ENCODE measurements at places on chromosomes 7 and 10. TPM values are rescaled to one million over a fixed set of nuclear protein-coding genes. Genes with fewer than 3 reads are reported as not detected.

GRCh38 chr10:59736749-59737148 is 16.5 kb downstream of the MRLN start:
- H3K4me1 ChIP-seq = no peaks in the 10 kb centered on the region
- DNase-seq = no peak
- no peak overlapping the region for H3K27ac ChIP-seq

Gene UNC5B
- total RNA-seq = 6.4 TPM

Gene GPR26
- not detected for total RNA-seq

DNA sequence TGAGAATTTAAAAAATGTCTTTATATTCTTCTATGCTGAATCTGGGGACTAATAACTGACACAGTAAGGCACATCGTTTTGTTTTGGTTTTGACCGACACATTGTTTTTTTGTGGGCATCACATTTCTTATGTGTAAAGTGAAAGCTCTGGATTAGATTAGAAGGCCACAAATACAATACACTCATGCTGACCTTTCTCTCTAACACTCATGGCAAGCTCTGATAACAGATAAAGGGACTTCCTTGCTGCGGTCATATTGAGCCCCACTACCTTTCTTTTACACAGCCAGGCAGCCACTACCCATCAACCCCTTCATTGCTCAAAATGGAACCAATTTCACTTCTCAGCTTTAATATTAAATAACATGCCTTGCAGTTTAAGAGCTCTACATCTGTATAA is 26.0 kb downstream of the PPP1R3A start:
- no peak overlapping the region for H3K27ac ChIP-seq
- no peaks in the 10 kb centered on the region for H3K36me3 ChIP-seq
- no peaks in the 10 kb centered on the region for H3K27me3 ChIP-seq
- H3K4me1 ChIP-seq = no peaks in the 10 kb centered on the region

DNA sequence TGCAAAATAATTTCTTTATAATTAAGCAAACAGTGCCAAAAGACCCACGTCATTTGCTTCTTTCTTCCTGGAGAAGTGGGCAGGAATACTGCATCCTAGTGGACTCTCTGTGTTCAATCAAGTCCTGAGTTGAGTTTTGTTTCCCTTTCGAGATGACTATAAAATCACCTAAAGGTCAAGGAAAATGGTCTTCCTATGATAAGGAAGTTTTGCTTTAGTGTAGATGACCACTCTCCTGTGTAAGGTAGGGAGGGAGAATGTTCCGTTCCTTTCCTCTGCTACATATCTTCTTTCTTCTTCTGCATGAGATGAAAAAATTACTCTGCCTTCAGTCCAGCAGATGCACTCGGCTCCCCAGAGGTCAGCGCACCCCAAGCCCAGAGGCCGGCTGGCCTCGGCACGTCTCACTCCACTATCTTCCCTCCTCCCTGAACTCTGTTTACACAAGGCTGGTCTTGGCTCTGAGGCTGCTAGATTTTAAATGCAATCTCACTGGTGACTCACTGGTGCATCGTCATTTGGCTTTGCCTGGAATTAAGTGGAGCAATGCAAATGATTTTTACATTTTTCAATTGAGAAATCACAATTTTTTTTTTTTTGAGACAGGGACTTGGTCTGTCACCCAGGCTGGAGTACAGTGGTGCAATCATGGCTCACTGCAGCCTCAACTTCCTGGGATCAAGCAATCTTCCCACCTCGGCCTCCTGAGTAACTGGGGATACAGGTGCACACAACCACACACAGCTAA is 18.6 kb upstream of the VDAC2 start:
- H3K27me3 ChIP-seq = no peaks in the 10 kb centered on the region
- no peak overlapping the region for H3K4me3 ChIP-seq
- H3K4me1 ChIP-seq = no peaks in the 10 kb centered on the region
- no peak overlapping the region for H3K27ac ChIP-seq
- DNase-seq = no peak

DNA sequence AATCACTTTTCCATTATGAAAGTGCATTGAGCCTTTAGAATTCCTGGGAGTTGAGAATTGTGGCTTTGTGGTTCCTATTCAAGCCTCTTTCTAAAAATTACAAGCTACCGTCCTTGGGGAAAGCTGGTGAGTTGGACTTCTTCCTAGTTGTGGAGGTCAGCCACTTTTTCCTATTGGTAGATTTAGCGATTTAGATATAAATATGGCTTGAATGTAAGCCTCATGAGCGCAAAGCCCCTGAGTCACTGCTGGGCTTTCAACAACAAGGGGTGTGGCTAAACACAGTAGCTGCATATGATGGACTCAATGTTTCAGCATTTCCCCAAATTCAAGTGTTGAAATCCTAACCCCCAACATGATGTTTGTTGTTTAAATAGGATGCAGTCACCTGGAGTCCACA is 150.0 kb upstream of the IGFBP3 start:
- peak; percentile 40 for DNase-seq
- H3K27ac ChIP-seq = no peak overlapping the region
- no peaks in the 10 kb centered on the region for H3K36me3 ChIP-seq
- H3K27me3 ChIP-seq = no peaks in the 10 kb centered on the region
- no peak overlapping the region for H3K4me3 ChIP-seq

Gene FAM20C
- total RNA-seq = 24.0 TPM

Gene IKZF1
- total RNA-seq = 1.6 TPM

GRCh38 chr10:71536332-71536731 is 139.6 kb downstream of the CDH23 start:
- H3K27me3 ChIP-seq = no peaks in the 10 kb centered on the region
- H3K36me3 ChIP-seq = no peaks in the 10 kb centered on the region
- DNase-seq = no peak
- no peak overlapping the region for H3K4me3 ChIP-seq
- no peak overlapping the region for H3K27ac ChIP-seq

Gene NPC1L1
- total RNA-seq = not detected

GRCh38 chr7:143015926-143016490 is 10.9 kb downstream of the OR9A2 start:
- H3K27me3 ChIP-seq = no peaks in the 10 kb centered on the region
- peak; percentile 30 for DNase-seq
- H3K4me3 ChIP-seq = no peak overlapping the region
- H3K36me3 ChIP-seq = no peaks in the 10 kb centered on the region
- H3K27ac ChIP-seq = peak overlapping the region; percentile 48
- peaks cover 14% of the 10 kb centered on the region for H3K4me1 ChIP-seq

Gene POLR2J2
- 3.3 TPM for total RNA-seq

Gene SPDYE5
- total RNA-seq = 0.04 TPM

Gene ZNF282
- 13.3 TPM for total RNA-seq

GRCh38 chr7:108247614-108248013 is 117.5 kb upstream of the LAMB4 start:
- H3K27ac ChIP-seq = no peak overlapping the region
- no peak for DNase-seq
- H3K4me1 ChIP-seq = peaks cover 7% of the 10 kb centered on the region
- H3K36me3 ChIP-seq = no peaks in the 10 kb centered on the region
- no peaks in the 10 kb centered on the region for H3K27me3 ChIP-seq

- no peaks in the 10 kb centered on the region for H3K27me3 ChIP-seq
- H3K4me1 ChIP-seq = no peaks in the 10 kb centered on the region
- no peak for DNase-seq
- H3K4me3 ChIP-seq = no peak overlapping the region
These were observed 76.2 kb upstream of the ICA1 start for GRCh38 chr7:8338206-8338605.

GRCh38 chr10:7291487-7292270 is 119.2 kb downstream of the SFMBT2 start:
- no peak overlapping the region for H3K27ac ChIP-seq
- DNase-seq = no peak
- no peak overlapping the region for H3K4me3 ChIP-seq
- H3K36me3 ChIP-seq = no peaks in the 10 kb centered on the region
- H3K4me1 ChIP-seq = no peaks in the 10 kb centered on the region
- no peaks in the 10 kb centered on the region for H3K27me3 ChIP-seq

Gene WEE2
- total RNA-seq = 0.09 TPM

Gene OGDHL
- total RNA-seq = 0.31 TPM

DNA sequence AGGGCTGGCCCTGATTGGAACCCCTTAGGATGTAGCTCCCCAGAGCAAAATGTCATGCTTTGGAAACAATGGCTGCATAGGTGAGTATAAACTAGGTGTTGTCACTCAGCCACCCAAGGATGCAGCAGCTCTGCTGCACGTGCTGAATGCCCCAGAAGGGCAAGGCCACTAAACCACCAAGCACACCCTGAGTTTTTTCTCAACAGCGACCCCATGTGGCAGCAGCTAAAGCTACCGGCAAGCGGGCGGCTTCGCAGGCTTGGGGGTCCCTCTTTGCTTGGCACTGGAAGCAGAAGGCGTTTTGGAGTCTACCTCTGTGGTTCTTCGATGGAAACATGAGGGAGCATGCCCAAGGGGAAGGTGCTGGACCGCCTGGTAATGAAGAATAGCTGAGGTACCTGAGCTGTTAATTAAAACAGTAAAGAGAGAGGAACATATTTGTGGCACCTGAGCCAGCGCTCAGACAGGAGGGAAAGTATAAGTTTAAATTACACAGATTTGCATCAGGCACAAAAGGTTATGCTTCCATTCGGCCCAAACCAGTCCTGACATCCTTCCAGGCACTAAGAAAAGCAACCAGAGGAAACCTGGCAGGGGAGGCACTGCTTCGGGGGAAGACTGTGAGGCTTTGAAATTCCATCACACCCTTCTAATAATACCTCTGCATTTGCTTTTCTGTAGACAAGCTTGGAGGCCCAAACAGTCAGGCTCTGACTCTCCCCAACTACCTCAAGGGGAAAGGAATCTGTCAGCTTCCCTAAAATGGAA is 152.1 kb downstream of the GFRA1 start:
- no peak overlapping the region for H3K4me3 ChIP-seq
- H3K36me3 ChIP-seq = peaks cover 10% of the 10 kb centered on the region
- peaks cover 22% of the 10 kb centered on the region for H3K4me1 ChIP-seq

GRCh38 chr7:19916046-19916445 is 142.6 kb upstream of the TMEM196 start:
- peak; percentile 8 for DNase-seq
- no peaks in the 10 kb centered on the region for H3K36me3 ChIP-seq
- H3K27me3 ChIP-seq = no peaks in the 10 kb centered on the region
- H3K27ac ChIP-seq = no peak overlapping the region

Gene CDHR3
- 10.1 TPM for total RNA-seq

DNA sequence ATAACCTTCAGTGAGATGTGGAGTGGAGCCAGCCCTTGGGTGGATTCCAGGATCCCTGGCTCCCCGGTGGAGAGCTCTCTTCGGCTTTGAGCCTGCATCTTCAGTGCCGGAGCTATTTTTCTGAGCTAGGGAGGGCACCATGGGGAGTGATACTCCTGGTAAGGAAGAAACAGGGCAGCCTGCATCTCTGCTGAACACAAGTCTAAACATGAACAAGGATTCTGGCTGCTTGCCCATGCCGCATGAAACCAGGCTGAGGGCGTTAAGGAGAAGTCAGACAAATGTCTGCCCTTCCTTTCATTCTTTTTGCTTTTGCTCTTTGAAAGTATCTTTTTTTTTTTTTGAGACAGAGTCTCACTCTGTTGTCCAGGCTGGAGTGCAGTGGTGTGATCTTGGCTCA is 60.4 kb downstream of the EVX1 start:
- peak; percentile 15 for DNase-seq
- H3K36me3 ChIP-seq = no peaks in the 10 kb centered on the region
- peaks cover 3% of the 10 kb centered on the region for H3K4me1 ChIP-seq
- H3K4me3 ChIP-seq = no peak overlapping the region
- H3K27me3 ChIP-seq = no peaks in the 10 kb centered on the region
- H3K27ac ChIP-seq = no peak overlapping the region

Gene CLEC2L
- total RNA-seq = 1.3 TPM

DNA sequence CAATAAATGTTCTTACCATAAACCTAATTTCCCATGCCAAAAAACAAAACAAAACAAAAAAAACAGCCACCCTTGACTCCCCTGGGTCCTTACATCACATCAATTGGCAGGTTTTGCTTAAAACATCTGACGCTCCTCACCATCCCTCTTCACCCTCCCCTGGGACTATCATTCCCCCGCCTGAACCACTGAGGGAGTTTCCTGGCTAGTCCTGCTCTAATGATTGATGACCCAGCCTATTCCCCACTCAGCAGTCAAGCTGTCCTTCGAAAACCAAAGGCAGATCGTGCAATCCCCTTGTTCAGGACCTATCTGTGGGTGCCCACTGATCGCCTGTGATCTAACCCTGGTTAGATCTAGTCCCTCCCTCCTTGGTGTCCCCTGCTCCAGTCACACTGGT is 11.2 kb upstream of the FRMPD2 start:
- peaks cover 10% of the 10 kb centered on the region for H3K4me1 ChIP-seq
- DNase-seq = no peak
- no peak overlapping the region for H3K27ac ChIP-seq
- peaks cover 5% of the 10 kb centered on the region for H3K27me3 ChIP-seq
- H3K36me3 ChIP-seq = no peaks in the 10 kb centered on the region

Gene FAM180A
- total RNA-seq = 0.62 TPM

GRCh38 chr7:786472-787255 is 45.6 kb upstream of the SUN1 start:
- peaks cover 42% of the 10 kb centered on the region for H3K36me3 ChIP-seq
- H3K27ac ChIP-seq = no peak overlapping the region
- H3K4me1 ChIP-seq = peaks cover 5% of the 10 kb centered on the region
- DNase-seq = peak; percentile 69
- H3K27me3 ChIP-seq = no peaks in the 10 kb centered on the region

Gene GIGYF1
- total RNA-seq = 16.7 TPM

Gene CNPY1
- 0.18 TPM for total RNA-seq

DNA sequence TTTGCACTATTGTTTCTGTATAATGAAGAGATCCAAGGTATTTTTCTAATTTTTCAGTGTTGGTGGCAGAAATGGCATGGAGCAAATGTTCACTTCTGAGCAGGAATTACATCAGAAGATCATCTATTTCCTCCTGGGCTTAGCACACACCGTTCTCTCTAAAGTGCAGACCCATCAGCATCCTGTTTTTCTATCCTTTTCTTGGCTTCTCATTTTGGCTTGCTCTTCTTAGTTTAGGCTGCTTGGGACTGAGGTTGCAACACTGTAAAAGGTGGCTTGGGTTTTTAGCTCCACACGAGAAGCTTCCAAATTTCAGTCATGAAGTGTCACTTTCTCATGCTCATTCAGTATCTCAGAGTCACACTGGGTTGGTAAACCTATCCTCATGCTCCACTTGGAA is 79.9 kb upstream of the SMIM30 start:
- no peaks in the 10 kb centered on the region for H3K36me3 ChIP-seq
- H3K27me3 ChIP-seq = no peaks in the 10 kb centered on the region
- no peaks in the 10 kb centered on the region for H3K4me1 ChIP-seq
- no peak for DNase-seq
